Activated CD4-positive, alpha-beta T cell treated with anti-CD3 and anti-CD28 coated beads for 4 hours (primary cell): ENCODE measurements at places on chromosomes 16 and 17.

- DNase-seq: no peak
These were observed 6.4 kb downstream of the CUEDC1 start for GRCh38 chr17:57948555-57949420.

- DNase-seq: no peak
These were observed 2.8 kb upstream of the TEFM start for GRCh38 chr17:30908717-30909420.

DNA sequence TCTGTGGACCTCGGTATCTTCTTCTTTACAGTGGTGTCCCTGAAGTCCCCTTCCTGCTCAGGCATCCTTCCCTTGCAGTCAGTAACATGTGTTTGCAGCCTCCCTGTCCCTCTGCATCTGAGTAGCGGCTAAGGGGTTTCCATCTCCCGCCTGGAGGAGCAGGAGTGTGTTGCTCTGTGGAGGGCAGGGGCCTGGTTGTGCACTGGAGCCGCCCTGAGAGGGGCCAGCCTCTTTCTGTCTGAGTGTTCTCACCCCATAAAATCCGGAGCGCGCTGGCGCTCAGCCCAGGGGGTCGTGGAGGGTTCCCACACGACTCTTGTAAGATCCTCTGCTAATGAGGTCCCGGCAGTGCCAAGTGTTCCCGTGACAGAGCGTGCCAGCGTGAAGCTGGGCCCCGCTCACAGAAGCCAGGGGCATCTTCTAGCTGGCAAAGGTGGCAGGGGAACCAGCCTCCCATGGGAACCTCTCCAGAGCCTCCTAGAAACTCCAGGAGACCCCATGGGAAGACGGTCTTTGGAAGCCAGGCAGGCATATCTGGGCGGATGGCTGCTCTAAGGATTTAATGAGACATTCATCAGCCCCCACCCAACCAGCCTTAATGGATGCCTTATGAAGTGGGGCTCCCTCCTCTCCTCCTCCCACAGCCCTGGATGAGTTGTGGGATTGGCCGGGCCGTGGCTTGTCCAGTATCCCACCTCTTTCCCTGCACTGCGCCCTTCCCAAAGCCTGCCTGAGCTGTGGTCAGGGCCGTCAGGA, 91.4 kb upstream of the GSE1 start:
- no peak for DNase-seq

- DNase-seq: no peak
These were observed 196.0 kb upstream of the CACNG5 start for GRCh38 chr17:66638707-66639479.

- no peak for DNase-seq
These were observed 120.2 kb upstream of the HAS3 start for GRCh38 chr16:68985268-68985667.

- DNase-seq: no peak
These were observed 360.0 kb upstream of the CDH5 start for GRCh38 chr16:66006485-66006884.

- DNase-seq: no peak
These were observed 5.9 kb downstream of the COQ7 start for GRCh38 chr16:19073344-19073743.

DNA sequence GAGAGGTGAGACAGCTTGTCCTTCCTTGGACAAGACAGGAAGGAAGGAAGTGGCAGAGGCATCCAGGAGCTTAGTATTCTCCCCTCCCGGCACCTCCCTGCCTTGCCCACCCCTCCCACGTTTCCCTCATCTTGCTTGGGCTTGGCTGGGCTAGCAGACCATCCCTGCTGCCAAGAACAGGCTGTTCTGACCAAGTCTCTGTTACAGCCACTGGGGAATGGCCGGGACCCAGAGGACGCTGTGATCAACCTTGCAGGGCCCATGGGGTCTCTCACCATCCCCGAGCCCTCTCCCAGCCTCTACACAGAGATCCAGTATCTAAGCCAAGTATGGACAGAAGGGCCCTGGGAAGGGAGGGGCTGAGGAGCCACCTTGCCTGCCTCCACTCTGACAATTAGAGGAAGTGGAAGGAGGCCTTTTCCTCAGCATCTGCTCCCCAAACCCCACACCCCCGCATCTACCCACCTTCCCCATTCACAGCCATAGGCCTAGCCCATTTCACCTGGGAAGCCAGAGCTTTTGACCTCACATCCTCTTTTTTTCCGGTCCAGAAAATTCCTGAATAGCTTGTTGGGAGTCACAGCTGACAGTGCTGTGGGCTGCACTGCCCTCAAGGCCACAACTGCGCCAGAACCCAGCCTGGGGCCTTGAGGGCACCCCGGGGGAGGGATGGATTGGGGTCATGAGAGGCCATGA, 14.1 kb downstream of the CD300LG start:
- no peak for DNase-seq

- no peak for DNase-seq
These were observed 36.3 kb downstream of the GRB7 start for GRCh38 chr17:39774047-39774446.

DNA sequence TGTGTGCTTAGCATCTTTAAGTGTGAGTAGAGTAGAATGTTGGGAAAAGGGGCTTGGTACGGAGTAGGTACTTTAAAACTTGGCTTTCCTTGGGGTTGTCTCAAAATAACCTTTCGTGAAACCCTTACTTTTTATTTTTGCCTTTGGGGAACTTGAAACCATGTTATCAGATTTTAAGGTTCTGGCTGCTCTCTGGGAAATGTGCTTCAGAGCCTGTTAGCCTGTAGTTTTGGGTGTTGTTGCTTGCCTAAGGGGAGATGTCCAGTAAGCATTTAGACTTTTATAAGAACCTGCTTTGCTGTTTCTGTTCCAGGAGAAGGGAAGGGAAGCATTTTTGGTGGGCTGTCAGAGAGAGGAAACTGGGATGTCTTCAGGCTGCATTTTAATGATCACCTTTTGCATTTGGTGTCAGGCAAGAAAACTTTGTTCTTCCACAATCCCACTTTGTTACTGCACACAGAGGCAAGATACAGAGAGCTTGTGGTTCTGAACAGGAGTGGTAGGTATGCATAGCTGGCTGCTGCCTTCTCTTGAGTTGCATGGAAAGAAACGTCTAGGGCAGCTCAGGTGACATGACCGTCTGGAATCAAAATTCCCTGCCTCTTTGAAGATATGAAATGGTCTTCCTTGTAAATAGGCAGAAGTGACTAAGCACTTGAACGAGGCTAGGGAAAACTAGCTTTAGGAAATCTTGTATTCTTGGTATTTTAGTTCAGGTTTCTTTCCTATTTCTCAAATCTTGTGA, 1.7 kb downstream of the RABEP1 start:
- DNase-seq: no peak
